ENCODE measurements at places on chromosomes 2 and 18.

DNA sequence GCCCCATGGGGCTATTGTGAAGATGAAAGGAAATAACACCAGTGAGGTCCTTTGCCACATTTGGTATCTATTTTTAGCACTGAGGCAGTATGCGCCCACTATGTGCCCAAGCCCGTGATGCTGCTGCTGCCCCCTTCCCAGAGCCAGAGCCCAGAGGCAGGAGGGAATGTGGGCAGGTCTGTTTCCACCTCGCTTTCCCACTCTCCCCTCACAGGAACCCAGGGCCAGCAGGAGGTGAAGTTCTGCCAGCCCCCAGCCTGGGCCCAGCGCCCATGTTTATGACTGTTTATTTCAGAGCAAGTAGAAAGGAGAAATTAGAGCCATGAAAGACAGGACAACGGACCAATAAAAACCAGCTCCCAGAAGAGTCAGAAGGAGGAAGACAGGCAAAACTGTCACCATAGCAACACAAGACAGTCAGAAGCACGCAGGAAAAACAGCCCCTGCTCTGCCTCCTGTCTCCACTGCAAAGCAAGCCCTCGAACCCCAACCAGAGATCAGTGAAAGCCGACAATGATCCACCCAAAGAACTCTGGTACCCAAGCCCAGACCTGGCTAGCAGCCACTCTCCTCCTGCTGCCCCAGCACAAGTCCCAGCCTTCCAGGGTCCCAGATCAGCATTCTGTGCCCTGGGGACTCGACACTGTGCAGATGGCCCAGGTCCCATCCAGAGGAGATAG is 1.4 kb downstream of the CYRIA start:
- DNase-seq: no peak

DNA sequence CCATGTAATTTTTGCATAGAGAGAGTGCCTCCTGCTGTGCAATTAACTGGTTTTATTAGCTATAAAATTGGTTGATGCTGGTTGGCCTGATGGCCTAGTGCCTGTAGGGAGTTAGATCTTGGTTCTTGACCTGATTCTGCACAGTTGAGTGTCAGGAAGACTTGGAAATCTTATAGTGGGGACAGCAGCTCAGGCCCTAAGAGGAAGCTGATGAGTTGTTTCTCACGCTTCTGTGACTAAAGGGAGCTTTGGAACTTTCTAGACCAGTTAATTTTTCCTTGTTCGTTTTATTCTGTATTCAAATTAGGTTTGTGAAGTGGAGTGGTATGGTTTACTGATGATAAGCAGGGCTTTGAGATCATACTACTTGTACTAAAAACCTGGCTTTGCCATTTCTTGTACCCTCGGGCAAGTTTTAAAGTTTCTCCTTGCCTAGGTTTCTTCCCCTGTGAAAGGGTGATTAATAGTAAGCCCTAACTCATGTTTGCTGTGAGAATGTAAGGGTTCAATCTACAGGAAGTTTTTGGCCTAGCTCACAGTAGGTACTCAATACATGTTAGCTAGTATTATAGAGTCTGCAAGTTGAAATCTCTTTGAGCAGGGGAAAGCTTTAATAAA is 82.1 kb downstream of the MAP3K20 start:
- no peak for DNase-seq

GRCh38 chr2:110153416-110153815 is 37.8 kb upstream of the MALL start:
- no peak for DNase-seq

DNA sequence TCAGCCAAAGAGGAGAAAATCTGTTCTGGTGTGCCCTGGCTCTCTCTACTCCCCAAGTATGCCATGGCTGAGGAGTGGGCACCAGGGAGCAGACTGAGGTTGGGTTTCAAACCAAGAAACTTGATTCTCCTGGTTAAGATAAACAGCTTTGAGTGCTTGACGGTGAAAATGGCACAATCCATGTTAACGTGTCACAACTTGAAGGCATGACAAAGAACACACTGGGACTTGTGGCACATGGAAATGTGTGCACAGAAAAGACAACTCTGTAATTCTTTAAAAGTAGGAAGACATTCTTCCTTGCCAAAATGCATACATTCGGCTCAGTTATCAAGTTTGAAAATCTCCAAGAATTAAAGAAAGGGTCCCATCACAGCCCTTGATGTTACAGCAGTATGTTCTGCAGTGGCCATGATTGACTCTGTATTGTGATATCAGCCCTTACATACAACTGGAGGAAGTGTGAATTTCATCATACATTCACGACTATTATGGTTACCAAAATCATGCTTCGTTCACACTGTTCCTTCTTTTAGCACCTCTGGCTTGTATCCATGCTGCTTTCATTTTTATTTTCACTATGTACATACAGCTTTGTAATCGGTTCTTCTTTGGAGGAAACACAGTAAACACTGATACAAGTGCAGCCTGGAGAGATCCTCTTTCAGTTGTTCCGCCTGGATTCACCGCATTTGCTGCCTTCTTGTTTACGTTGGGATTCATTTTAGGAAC is 15.6 kb upstream of the ACTG2 start:
- no peak for DNase-seq

- no peak for DNase-seq
Measured at GRCh38 chr2:96092951-96093350, 23.4 kb downstream of the ADRA2B start.

GRCh38 chr2:15243762-15244161 is 317.4 kb downstream of the NBAS start:
- no peak for DNase-seq

DNA sequence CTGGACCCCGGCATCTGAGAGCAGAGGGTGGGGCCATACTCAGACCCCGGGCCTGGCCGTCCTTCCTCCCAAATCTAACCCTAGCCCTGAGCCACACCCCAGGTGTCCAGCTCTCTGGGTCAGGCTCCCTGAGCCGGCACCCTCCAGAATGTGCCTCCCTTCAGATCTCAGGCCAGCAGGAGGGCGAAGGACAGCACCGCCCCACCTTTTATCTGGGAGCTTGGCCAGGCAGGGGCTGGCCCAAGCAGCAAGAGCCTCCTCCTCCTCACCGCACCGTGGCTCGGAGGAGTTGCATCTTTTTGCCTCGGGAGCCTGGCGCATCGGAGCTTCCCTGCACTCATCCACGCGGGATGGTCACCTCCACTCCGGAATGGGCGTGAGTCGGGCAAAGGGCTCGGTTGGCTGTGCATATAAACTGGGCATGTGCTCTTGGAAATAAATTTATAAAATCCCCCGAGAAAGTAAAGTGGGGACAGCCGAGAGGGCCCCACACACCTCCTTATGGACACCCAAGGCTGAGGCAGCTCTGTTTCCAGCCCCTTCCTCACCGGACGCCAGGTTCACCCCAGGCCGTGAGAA is 69.1 kb upstream of the CTDP1 start:
- no peak for DNase-seq

DNA sequence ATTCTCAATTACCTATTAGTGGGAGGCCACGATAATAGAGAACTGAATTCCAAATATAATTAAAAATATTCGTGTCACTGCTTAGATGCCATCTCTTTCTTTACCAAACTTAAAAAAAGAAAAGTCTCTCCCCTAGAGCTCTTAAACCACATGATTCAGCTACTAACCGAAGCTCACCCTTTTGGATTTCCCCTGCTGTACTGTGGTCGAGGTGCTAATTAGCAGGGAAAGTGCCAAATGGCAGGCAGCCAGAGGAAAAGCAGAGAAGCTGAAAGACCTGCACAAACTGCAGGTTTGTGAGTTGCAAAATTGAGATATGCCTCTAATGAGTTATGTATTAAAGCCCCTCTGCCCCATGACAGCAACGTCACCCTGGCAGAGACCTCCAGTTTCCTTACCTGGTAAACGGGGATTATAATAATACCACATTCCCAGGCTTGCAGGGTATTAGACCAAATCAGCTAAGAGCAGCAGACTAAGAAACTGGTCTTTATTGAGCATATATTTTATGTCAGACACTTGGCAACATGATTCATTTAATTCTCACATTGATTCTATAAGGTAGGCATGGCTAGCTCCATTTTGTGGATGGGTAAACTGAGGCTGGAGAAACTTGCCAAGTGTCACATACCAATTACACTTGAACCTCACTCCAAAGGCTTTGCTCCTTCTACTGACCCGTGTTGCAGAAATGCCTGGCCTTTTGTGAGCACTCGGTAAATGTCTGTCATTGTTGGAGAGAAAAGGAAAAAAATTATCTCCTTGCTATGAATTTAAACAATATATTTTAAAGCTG is 259.7 kb downstream of the LPIN1 start:
- DNase-seq: peak; percentile 78

DNA sequence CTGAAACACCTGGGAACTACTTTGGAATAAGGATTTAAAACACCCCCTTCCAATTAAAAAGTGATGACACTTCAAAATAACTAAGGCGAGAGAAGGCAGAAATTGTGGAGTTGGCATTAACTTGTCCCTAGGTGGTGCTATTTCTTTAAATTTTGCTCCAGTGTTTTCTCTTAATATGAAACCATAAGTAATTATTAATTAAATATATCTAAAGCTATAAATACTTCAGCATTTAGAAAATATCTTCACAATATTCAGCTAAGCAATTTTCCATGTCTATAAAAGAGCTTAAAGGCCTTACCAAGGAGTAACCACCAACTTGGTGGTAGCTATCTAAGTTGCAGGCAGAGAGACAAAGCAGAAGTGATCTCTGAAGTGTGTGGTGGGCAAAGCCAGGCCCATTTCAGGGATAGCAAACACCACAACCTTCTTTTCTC is 186.8 kb upstream of the PGAP1 start:
- DNase-seq: no peak

GRCh38 chr2:206054952-206055351 is 31.0 kb downstream of the INO80D start:
- no peak for DNase-seq

- no peak for DNase-seq
Measured at GRCh38 chr2:172280571-172281361, 146.6 kb upstream of the ITGA6 start.

- DNase-seq: no peak
Measured at GRCh38 chr18:3967359-3968180, 487.5 kb downstream of the DLGAP1 start.

- DNase-seq: no peak
Measured at GRCh38 chr2:64641599-64641998, 12.1 kb downstream of the SERTAD2 start.

GRCh38 chr2:228802181-228803071 is 468.7 kb downstream of the PID1 start:
- no peak for DNase-seq

- no peak for DNase-seq
Measured at GRCh38 chr2:3214806-3215404, 162.7 kb downstream of the EIPR1 start.

DNA sequence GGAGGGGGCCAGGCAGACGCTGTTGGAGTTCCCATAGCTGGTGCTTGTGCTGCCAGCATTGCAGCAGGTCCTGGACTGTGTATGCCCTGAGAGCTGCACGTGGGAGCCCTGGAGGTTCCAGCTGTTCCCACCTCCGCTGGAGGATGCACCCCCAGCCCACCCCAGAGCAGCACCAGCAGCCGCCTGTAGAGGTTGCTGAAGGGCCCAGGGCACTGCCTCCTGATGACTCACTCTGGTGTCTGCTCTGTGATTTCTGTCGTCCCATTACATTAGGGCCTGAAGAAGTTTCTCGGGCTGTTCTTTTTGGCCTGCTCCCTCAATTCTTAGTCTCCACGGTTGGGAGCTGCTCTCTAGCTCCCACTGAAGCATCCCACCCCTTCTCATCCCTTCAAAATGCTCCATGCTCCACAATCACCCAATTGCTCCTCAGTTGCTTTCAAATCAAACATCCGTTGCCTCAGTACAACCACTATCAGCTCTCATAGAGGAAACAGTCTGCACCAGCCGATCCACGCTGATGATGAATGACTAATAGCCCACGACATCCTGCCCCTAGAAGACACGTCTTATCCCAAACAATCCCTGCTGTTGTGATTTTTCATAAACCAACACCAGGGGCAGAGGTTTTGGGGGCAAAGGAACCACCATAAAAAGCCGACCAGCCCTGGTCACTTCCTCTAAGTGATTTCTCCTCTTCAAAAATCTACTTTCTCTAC is 65.2 kb upstream of the RNF152 start:
- DNase-seq: no peak

- no peak for DNase-seq
Measured at GRCh38 chr2:178949584-178949983, 100.4 kb downstream of the CCDC141 start.

DNA sequence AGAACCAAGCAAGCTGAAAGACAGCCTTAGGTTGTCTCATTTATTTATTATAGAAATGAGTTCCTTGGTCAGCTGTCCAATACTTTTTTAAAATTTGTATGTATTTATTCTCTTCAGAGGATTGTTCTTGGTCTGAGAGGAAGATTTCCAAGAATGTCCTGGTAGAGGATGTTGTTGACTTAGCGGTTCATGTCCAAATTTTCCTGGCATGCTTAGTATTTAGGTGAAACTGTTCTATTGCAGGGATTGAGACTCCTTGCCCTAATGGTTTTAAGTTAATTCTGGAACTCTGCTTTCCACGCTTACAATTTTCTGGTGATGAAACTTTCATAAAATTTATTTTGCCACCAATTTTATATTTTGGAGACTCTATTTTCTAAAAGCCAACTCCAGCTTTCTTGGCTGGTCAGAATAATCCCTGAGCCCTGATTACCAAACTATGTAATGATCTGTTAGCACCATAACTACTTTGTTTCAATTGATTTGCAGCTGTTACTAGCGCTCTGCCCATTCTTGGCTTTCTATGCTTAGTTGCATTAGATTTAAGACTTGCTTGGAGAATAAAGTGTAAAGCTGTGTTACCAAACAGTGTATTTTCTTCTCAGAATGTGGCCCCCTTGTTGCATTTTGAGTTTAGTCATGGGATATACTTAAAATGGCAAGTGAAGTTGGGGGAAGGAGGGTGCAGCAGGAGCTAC is 1868.8 kb upstream of the CELF4 start:
- no peak for DNase-seq

DNA sequence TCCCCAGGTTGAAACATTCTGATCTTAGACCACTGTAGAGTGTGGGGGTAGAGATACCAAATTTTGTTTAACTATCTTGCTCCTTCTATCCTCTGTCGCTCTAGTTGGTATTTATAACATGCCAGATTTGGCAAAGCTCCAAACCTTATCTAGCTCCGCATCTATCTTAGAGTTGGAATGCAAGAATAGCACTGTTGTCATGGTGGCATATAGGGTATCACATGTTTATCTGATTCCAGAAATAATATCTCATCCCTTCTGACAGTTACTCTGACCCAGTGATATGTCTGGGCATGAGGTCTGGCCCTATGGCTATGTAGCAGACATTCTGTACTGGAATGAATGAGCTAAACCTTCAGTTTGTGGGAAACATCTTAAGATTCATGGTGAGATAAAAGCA is 51.7 kb downstream of the CABYR start:
- no peak for DNase-seq
